ENCODE measurements at places on chromosomes 7 and 10.
A peak's percentile ranks its signal among the peaks of the same experiment; 100 is the strongest.

DNA sequence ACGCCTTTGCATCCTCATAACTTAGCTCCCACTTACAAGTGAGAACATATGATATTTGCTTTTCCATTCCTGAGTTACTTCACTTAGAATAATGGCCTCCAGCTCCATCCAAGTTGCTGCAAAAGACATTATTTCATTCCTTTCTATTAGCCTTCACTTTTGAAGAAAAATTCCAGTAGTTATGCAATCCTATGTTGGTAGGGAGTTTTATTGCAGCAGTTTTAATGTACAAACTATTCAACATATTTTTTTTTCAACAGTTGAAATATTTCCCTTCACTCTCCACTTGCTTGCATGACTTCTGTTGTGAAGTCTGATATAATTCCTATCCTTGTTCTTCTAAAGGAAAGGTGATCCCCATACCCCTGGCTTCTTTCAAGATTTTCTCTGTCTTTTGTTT lies 27.3 kb upstream of the ARHGAP22 start:
- DNase-seq, result no peak

DNA sequence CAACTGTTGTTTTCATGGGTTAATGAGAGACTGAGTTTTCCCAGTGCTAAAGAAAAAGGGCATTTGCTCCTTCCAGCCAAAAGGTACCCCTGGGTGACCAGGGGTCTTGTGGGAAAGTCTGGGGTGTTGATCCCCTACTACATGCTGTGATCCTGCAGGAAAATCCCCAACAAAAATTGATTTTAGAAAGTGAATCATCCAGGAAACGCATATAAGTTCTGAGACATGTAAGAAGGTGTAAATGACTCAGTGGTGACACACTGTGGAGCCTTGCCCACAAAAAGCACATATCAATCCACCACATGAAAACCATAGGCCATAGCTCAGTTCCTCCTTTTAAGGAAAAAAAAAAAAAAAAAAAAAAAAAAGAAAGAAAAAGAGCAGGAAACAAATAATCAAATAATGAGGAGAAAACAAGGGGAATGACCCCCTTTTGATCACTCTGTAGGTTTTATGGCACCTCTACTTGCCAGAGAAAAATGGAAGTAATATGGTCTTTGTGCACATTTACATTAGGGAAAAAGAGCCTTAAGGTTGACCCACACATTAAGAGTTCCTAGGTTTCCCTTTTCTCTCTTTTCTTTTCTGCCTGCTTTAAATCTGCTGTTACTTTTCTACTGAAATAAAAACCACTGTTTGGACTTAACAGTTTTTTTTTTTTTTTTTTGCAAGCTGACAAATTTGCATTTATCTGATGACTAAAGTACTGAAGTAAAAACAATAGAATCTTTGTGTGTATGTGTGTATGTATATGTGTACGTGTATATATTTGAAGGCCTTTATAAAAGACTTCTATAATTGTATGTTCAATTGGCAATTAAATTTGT lies 386.0 kb downstream of the KIF20B start:
- no peak for DNase-seq

- no peak for DNase-seq
Observed at GRCh38 chr10:114925587-114926586, 12.1 kb upstream of the TRUB1 start.

DNA sequence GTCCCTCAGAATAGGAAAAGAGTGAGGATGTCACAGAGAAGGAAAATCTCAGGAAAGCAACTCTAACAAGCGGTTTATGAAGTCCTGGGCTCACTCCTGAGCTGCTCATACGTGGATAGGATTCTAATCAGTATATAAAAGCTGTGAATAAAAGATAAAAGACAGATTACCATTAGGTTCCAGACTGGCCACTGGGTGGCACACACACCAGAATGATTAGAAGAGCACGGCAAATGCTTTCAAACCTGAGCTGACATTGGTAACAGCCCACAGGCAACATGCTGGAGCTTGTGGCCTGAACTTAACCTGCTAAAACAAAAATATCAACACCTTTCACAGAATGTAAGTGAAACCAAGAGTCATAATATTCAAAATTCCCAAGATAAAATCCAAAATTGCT lies 370.8 kb downstream of the GRID1 start:
- peak; percentile 4 for DNase-seq

All from CD4-positive, alpha-beta T cell treated with Interleukin-15 for 4 hours (primary cell).